ENCODE measurements at places on chromosomes 13 and 19.

DNA sequence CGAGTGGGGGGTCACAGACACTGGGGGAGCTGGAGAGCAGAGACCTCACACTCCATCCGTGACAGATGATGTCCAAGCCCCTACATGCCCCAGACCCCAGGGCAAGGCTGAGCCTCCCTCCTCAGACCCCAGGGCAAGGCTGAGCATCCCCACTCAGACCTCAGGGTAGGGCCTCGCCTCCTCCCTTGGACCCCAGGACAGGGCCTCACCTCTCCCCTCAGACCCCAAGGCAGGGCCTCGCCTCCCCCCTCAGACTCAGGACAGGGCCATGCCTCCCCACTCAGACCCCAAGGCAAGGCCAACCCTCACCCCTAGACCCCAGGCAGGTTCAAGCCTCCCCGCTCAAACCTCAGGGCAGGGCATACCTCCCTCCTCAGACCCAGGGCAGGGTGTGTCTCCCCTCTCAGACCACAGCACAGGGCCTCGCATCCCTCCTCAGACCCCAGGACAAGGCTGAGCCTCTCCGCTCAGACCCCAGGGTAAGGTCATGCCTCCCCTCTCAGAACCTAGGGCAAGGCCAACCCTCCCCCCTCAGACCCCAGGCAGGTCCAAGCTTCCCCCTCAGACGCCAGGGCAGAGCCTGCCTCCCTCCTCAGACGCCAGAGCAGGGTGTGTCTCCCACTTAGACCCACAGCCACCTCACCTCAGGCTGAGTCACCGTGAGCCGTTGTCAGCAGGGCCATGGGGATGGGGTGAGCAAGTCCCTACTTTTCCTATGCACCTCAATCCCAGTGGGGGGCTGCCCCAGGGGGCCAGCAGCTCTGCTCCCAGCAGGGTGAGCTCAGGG, 1.7 kb upstream of the S1PR4 start:
- no peak for DNase-seq

- no peak for DNase-seq
Observed at GRCh38 chr19:10533646-10534386, 9.9 kb upstream of the ATG4D start.

GRCh38 chr19:30857966-30858490, 485.8 kb downstream of the ZNF536 start:
- DNase-seq: no peak

- no peak for DNase-seq
Observed at GRCh38 chr19:33375837-33376159, 2.3 kb downstream of the CEBPG start.

DNA sequence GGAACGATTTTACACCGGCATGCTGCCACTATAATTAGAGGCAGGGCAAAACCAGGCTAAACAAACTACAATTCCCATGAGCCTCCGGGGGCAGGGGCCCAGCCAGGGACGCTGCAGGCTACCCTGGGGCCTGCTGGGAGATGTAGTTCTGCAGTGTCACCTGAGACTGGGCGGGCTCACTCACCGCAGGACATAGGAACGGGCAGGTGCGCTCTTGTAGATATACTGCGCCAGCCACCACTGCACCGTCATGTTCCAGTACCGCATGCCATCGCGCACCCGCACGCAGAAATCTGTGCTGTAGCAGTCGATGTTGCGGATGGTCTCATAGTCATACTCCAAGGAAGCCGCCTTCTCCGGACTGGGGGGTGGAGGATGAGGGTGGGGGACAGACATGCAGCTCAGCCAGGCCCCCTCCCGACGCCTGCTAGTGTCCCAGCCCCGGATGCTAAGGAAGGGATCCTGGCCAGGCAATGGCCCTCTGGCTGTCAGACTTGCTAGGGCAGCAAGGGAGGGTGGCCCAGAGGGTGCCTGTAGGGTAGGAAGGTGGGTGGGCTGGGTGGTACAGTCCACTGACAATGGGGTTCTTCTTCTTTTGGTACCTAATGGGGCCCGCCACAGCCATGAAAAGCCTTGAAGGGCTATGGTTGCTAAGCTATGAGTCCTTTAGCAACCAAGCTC, 5.8 kb upstream of the TMC4 start:
- DNase-seq: peak; percentile 58

DNA sequence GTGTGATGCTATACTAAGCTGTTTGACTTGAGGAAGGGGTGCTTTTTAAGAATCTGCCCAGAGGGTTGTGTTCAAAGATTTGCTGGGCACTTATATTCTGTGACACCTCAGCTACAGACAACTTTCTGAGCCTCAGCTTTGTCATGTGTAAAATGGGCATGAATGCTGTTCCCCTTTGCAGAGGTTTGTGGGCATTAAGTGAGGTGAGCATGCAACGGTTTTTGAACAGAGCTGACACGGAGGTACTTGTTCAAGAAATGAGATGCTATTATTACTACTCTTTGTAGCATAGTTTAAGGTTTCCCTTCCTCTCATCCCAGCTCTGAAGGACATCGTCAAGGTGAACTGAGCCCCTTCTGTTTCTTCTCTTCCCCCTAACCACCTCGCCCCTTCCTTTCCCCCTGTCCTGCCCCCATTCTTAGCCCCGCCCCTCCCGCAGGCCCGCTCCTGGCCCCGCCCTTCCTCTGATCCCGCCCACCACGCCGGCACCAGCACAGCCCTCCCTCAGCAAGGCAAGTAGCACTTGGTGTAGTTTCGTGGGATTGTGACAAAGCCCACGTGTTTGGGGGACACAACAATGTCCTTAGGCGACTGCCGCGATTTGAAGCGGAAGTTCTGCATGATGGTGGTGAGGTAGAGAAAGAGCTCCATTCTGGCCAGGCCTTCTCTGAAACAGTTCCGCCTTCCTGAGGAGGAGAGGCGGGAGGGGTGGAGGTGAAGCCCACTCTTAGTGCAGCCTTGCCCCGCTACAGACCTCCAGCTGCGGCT, 26.1 kb upstream of the CYP2A7 start:
- DNase-seq: no peak

DNA sequence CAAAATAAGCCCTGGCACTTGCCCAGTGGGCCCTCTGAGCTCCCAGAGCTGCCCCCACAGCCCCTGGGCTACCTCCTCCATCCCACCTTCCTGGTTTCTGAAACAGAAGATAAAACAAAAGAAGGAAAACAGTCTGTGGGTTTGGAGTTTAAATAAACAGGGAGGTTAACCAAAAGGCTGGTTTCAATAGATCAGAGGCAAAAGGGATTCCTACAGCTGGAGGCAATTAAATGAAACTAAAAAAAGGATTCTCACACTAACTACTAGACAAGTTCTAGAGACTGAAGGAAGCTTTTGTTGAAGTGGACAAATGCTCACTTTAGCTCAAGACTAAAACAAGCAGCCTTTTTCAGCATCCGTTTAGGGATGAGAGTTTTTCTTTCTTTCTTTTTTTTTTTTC, 569.8 kb downstream of the FGF9 start:
- DNase-seq: no peak

DNA sequence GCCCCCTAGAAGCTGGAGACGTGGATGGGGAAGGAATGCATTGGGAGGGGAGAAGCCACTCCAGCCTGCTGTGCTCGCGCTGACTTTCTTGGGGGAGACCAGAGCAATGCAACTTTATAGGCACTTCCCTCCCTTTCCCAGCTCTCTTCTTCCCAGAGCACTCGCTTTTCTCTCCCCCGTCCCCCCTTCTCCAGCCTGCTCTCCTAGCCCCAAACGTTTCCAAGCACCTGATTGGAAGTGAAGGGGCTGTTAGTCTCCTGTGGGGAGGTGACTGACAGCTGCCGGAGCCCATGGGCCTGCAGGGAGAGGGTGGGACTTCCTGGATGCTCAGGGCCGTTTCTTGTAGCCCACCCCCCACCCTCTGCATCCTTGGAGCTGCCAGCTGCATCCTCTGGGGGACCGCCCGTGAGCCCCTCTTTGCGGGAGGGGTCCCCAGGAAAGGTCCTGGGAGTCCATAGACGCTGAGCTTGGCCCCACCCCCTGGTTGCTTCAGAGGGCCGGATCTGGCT, 2.5 kb downstream of the HDGFL2 start:
- DNase-seq: peak; percentile 65

All from NCI-H1930 (cell line).